Panc1 (cell line): ENCODE measurements at places on chromosomes 2 and 18. TPM values are rescaled to one million over a fixed set of nuclear protein-coding genes. Genes with fewer than 3 reads are reported as not detected.
A peak's percentile ranks its signal among the peaks of the same experiment; 100 is the strongest.

DNA sequence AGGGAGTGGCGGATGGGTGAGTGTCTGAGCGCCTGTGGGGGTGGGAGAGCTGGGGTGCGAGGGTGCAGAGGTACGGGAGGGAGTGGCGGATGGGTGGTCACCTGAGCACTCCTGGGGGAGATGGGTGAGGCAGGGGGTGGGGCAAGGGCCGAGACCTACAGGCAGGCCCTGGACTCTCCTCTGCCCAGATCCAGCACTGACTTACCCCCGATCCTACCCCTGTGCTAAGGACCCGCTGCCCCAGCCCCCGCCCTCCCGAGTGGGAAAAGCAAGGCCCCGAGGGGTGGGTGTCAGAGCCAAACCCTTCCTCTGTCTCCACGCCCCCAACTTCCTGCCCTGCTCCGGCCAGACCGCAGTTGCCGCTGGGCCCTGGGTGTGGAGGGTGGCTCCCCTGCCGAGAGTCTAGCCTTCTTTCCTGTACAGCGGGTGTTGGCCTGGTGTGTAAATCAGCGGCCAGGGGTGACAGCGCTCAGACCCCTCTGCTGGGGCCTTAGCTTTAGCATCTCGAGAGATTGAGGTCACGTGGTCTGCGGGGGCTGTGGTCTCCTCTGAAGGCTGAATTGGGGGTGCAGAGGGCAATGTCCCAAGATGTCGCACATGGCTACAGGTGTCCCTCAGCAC lies 12.5 kb downstream of the BOK start:
- no peak for DNase-seq

- DNase-seq, result no peak
Measured at GRCh38 chr2:171084128-171084527, 76.6 kb downstream of the TLK1 start.

DNA sequence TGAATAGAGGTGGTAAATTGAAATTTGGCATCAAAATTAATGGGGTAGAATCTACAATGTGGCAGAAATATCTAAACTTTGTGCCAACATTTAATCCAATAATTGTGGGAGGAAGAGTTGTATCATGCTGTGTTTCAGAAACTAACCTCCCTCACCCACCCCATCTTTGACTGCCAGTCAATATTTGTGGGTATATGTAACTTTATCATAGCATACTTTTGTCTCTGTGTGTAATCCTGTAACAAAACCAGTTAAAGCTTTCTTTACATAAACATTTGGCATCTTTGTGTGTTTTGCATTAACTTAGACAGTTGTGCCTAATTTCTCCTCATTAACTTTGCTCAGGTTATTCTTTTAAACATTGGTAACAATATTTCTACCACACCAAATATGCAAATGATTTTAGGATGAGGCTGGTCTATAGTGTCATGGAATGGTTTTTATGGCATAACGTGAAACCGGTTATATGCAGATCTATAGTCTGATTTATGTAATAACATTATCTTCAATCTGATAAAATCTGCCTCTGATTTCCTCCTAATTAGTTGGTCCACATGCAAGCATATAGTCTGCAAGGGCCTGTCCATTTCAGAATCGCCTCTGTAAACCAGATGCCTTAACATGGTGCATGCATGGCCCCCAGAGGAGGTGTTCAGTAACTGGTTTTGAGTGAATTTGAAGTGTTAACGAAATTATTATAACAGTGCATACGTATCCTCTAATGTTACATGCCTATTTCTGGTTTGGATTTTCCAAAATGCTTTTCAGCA lies 84.3 kb downstream of the ACSL3 start:
- DNase-seq, result no peak

- no peak for DNase-seq
Measured at GRCh38 chr2:35960596-35960995, 395.0 kb upstream of the CRIM1 start.

GRCh38 chr18:63994783-63995399 lies 25.0 kb downstream of the SERPINB8 start:
- no peak for DNase-seq

DNA sequence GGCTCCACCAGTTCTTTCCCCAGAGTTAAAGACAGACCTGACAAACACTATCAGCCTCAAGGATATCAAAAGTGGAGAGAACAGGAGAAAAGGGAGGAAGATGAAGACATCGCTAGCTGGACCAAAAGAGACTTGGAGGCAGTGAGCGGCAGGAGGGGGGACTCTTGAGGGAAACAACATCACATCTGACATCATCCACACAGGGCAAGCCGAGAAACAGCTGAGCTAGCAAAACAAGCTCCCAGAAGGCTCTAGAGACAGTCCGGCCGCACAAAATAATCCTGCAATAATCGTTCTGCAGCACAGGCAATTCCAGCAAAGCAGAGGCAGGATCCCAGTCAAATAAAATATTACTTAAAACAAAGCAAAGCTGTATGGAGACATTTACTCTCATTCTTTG lies 239.8 kb downstream of the EN1 start:
- no peak for DNase-seq

- DNase-seq, result no peak
Measured at GRCh38 chr2:95292623-95293260, 4.4 kb upstream of the KCNIP3 start.

GRCh38 chr2:120892967-120893667 lies 157.4 kb downstream of the GLI2 start:
- no peak for DNase-seq

DNA sequence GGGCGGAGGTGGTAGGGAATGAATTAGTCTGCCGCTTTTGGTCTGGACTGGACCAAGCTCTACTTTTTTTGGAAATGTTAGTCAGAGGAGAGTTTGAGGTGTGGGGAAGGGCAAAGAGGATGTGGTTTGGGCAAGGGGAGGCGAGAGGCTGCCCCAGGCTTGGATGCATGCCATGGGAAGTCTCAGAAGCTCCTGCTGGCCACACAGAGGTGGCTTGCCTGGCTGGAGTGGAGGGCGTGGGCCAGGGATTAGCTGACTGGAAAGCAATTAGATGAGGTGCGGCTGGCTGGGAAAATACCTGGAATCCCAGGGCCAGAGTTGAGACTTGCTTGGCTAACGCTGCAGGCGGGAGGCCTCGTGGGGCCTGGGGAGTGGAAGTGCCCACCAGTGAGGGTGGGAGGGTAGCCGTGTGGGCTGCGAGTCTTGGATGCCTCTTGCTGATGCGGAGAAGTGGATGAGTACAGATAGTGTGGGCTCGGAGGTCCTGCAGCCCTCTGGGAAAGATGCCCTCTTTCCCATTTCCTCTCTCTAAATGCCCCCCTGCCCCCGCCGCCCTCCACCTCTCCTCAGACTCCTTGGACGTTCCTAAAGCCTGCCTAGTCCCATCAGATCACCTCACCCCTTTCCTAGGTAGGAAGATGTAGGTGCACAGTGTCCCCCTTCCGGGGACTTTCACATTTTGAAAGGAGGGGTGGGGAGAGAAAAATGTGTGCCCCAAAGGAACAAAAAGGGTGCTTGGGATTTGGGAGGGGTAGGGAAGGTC lies 117.6 kb downstream of the SMAD7 start:
- peak; percentile 64 for DNase-seq

- DNase-seq, result peak; percentile 30
Measured at GRCh38 chr2:198374375-198375082, 570.1 kb downstream of the PLCL1 start.

GRCh38 chr2:176187899-176188773 lies at the start of gene HOXD1:
Gene HOXD1 (plus strand): TSS chr2:176188668. CDS start chr2:176188802, 134 bp downstream.
- no peak for DNase-seq

DNA sequence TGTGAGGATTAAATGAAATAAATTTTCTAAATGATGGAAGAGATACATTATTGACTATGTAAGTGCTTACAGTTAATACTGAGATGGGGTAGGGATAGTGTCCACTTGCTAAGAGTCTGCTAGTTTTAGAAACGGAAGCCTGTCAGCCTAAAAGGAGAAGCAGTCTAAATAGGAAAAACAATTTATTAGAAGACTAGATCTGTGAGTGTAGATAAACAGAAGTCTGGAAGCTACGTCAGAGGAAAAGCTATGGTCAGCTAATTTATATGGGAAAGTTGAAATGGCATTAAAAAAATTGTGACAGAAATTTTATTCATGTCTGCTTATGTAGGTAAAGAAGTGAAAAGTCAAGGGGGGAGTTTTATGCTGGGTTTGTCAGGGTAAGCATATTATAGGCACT lies 1338.4 kb upstream of the CHAC2 start:
- no peak for DNase-seq

DNA sequence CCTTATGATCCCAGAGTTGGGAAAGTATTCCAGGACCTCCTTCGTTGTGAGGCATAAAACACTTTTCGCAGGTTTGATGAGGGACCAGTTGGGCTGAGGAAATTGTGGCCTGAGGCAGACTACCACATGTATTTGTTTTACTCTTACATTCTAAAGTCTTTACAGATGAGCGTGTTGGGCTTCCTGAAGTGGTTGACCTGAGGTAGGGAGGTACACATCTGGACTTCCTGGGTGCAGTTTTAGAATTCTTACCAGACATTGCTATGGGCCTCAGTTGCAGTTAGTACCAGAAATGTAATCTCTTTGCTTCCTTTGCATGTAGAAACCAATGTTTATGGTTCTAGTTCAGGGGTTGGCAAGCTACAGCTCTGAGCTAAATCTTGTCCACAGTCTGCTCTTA lies 48.7 kb downstream of the COA5 start:
- DNase-seq, result no peak

The TGFBRAP1 gene
- total RNA-seq, result 32.7 TPM

The MAP4K4 gene
- 68.5 TPM for total RNA-seq

The DYNAP gene
- not detected for total RNA-seq

The C1QL2 gene
- total RNA-seq, result not detected

The DSG1 gene
- total RNA-seq, result not detected

The CCDC68 gene
- total RNA-seq, result 0.41 TPM

The NT5C1B gene
- not detected for total RNA-seq

The GYPC gene
- total RNA-seq, result 0.57 TPM

The ANKRD53 gene
- not detected for total RNA-seq
